ENCODE measurements at places on chromosomes 7 and 10. TPM values are rescaled to one million over a fixed set of nuclear protein-coding genes. Genes with fewer than 3 reads are reported as not detected.

- DNase-seq = peak; percentile 98
Measured at GRCh38 chr7:1555813-1556543, at the start of gene TMEM184A. Gene TMEM184A (minus strand): TSS chr7:1556205. CDS start chr7:1555484, 721 bp downstream.

- no peak for DNase-seq
Measured at GRCh38 chr7:67786021-67786420, 789.4 kb downstream of the TYW1 start.

GRCh38 chr7:68393051-68393450 lies 1205.2 kb upstream of the AUTS2 start:
- DNase-seq = no peak

DNA sequence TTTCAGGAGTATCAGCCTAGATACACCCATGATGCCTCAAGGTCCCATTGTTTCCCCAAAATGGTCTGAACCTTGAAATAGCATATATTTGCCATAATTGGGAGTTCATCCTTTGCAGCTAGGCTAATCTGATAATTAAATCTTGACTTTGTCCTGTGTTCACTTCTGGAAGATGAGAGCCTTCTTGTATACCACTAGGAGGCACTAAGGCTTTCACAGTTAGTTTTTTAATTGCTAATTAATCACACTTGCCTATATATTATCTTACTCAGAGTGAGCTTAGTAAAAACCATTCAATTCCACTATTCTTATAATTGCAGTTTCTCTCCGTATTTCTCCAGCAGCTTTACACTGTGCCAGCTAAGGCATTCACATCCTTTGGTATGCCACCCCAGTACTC lies 48.7 kb upstream of the MAGI2 start:
- no peak for DNase-seq

DNA sequence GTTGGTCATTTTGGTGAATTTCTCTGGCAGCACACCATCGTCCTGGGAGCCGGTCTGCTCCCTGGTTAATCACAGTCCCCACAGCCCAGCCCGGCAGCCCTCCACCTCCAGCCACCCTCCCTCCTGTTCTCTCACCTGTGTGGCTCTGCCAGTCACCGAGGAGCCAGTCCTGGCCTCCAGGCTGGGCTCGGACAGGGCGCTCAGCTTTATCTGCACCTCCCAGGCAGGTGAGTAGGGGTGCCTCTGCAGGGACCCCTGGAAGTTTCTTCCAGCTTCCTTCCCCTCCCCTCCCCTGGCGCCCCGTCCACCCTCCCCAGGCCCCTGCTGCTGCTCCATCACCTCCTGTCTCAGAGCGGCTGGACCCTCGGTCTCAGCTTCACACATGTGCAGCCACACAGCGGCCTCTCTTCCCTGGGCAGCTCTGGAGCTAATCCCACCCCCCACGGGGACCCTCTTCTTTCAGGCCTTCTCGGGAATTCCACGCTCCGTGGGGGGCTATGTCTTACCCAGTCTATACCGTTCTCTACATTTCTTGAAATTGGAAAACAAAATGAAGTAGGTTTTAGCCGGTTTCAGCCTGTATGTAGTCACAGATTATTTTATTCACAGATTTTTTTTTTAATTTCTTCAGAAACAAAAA lies 213.9 kb upstream of the PPP2R2D start:
- DNase-seq = no peak

DNA sequence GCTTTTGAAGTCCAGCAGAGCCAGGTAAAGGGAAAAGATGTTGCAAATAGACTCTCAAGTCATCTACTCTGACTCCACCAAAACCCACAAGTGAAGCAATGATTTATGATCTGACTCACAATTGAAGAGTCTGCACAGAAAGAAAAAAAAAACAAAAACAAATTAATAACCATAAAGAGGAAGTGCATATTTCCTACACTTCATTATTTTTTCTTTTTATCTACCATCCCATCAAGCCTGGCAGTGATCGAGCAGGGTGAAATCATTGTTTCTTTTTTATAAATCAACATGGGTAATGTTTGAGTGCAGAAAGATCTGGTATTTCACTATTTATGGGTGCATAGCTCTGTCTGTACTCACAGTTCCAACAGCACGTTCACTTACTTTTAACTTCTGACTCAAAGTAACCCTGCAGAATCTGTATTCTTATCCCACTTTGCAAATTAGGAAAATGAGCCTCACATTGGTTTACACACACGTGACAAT lies 829.0 kb downstream of the TNS3 start:
- peak; percentile 32 for DNase-seq

- DNase-seq = peak; percentile 27
Measured at GRCh38 chr10:98170249-98171117, 36.0 kb downstream of the R3HCC1L start.

DNA sequence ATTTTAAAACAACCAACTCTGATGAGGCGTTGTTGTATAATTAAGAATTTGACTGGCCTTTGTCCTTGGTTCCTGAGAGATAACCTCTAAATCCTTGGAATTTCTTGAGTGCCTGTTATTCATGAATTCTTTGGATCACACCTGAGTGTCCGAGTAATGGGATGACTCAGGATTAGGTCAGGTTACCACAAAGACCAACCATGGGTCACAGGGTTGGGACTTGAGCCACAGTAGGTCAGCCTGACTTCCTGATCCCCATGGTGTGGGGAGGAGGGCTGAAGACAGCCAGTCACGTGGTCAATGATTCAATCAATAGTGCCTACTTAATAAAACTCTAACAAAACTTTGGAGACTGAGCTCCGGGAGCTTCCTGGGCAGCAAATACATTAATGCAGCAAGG lies 192.5 kb downstream of the GFRA1 start:
- DNase-seq = peak; percentile 17

DNA sequence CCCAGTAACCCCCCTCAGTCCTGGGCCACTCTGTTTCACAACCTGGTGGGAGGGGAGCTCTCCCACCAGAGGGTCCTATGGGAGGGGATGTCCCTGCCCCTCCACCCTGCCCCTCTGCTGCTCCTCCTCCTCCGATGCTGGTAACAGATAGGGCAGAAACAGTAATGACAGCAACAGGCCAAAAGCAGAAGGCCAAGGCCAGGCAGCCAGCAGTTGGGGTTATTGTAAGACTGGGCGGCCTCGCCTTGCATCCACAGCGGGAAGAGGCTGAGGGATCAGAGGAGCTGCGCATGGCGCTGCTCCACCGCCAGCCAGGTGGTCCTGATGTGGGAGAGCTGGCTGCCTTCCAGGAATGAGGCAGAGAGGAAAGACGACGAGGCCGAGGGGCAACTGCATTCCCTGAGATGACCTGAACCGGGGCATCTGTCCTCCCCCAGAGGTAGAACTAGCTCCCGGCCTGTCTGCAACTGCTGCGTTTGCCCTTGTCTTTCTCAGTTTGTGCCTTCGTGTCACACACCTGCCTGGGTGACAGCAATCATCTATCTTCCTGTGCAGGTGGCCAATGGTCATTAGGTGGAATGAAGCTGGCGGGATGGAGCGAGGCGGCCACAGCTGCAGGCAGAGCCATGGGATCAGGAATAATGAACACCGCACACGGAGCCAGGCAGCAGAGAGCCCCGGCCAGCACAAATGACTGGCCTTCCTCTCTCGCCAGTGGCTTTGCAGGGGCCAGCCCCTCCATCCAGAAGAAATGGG lies 54.0 kb upstream of the CACUL1 start:
- no peak for DNase-seq

GRCh38 chr10:98617906-98618520 lies 171.3 kb upstream of the HPS1 start:
- DNase-seq = no peak

GRCh38 chr10:123634221-123634620 lies 31.9 kb upstream of the GPR26 start:
- no peak for DNase-seq

GRCh38 chr10:58173391-58173790 lies 94.3 kb downstream of the IPMK start:
- no peak for DNase-seq

DNA sequence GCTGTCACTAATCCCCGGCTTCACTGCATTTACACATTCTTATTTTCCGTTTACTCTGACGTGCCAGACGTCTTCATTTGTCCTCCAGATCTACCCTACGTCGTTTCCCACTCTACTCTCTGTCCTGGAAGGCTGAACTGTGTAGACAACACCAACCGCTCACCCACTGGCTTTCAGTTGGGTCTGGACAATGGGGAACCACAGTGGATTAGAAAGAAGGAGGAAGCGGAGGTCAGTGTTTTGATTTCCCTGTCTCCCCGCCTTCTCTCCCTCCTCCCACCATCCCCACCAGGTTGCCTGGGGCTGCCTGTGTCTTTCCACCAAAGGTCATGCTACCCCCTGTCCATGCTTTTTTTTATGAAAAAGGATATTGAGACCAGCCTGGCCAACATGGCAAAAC lies 14.0 kb upstream of the CTBP2 start:
- DNase-seq = no peak

DNA sequence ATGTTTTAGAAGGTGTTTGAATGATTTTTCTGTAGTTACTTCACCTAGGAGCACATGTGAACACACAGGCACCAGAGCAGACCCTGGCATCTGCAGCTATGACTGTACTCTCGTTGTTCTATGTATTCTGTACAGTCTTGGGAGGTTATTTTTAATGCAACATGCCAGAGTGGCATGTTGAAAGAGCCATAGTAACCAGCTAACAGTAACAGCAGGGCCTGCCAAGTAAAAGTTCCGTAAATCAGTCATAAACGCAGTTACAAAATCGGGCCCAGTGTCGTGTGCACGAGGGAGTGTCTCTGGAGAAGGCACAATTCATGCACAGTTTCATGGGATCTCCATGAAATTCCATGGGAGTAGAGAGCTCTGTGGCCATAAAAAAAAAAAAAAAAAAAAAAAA lies 108.3 kb upstream of the CDK6 start:
- no peak for DNase-seq

- no peak for DNase-seq
Measured at GRCh38 chr7:107773027-107773426, 29.1 kb downstream of the CBLL1 start.

GRCh38 chr10:63206997-63207811 lies 74.1 kb downstream of the NRBF2 start:
- no peak for DNase-seq

DNA sequence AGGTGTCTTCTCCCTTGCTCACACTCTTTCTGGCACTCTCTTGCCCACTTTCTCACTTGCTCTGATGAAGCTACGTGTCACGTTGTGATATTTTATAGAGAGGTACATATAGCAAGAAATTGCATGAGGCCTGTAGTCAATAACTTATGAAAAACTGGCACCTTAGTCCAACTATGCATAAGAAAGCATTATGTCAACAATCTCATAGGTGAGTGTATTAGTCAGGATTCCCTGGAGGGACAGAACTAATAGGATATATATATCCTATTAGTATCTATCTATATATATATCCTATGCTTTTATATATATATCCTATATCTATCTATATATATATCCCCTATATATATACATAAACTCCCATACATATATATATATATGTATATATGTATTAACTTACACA lies 18.8 kb upstream of the MDFIC start:
- DNase-seq = no peak

DNA sequence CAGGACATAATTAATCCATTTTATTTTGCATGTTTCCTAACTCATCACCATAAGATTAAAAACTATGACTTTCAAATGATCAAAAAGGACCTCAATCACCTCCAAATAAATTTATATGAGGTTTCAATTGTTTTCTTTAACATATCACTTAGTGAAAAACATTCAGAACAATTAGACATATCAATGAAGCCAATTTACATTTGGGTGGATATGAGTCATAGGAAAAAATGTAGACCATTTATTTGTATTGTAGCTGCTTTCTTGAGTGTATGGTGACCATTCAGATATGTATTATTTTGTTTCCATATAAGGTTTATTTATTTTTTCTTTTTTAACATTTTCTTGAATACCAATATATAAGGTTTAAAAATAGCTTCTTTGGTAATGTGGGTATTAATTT lies 13.3 kb upstream of the EXOC6 start:
- no peak for DNase-seq

GRCh38 chr7:90313907-90314306 lies 7.2 kb downstream of the FAM237B start:
- DNase-seq = no peak

- DNase-seq = no peak
Measured at GRCh38 chr10:43039624-43040481, 37.0 kb upstream of the RET start.

DNA sequence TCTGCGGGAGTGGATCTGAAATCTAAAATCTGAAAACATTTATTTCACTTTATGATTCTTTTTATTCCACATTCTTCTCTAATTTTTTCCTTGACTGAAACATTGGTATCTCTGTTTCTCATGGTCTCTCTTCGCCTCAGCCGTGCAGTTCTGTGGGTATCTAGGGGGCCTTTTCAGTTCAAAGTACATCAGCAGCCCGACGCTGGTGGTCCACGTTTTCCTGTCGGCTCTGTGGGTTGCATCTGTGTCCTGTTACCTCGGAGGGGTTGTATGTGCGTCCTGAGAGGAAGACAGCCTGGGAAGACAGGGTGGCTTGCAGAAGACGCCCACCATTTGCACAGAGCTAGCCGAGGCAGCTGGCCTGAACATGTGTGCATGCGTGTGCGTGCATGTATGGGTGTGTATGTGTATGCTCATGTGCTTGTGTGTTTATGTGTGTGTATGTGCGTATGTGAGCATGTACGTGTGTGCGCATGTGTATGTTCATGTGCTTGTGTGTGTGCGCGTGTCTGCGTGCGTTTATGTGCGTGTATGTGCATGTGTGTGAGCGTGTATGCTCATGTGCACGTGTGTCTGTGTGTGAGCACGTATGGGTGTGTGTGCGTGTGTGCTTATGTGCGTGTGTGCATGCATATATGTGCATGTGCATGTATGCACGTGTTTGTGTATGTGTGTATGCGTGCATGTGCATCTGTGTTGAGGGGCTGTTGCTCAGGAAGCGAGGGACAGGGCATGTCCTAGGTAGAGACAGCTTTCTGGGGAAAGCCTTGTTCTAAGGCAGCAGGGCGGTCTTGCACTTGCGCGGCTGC lies 211.8 kb downstream of the ADARB2 start:
- DNase-seq = no peak

GRCh38 chr7:18471476-18472160 lies 23.9 kb upstream of the HDAC9 start:
- DNase-seq = no peak

DNA sequence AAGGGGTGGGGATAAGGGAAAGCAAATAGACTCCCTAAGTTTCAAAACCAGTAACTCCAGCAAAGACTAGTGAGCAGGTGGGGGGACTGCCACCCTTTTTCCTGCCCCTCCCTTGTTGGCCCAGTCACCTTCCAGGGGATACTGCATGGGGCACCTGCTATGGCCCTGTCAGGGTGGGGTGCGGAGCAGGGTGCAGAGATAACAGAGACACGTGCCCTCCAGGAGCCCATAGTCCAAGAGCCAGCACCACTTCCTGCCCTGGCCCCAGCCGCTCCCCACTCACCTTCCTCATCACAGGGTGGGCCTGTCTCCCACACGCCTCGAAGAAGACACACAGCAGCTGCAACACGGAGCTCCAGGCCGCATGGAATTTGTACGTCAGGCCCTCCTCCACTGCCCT lies 20.6 kb downstream of the RRP12 start:
- DNase-seq = no peak

ZCWPW1 gene
- total RNA-seq = 7.4 TPM

C10orf62 gene
- total RNA-seq = 0.45 TPM

LOXL4 gene
- 2.5 TPM for total RNA-seq

ZMYND11 gene
- total RNA-seq = 51.7 TPM

PITRM1 gene
- 92.3 TPM for total RNA-seq

ACSM6 gene
- not detected for total RNA-seq

SPDYE9 gene
- not detected for total RNA-seq

MET gene
- 237 TPM for total RNA-seq

HOXA13 gene
- total RNA-seq = 0.35 TPM

PLEKHS1 gene
- total RNA-seq = 4.9 TPM

LCOR gene
- 36.4 TPM for total RNA-seq

CPEB3 gene
- total RNA-seq = 1.1 TPM
